NB4 (cell line): ENCODE measurements at places on chromosomes 5 and 9.

- peak; percentile 78 for DNase-seq
Measured at GRCh38 chr9:134559013-134559412, 82.6 kb upstream of the COL5A1 start.

DNA sequence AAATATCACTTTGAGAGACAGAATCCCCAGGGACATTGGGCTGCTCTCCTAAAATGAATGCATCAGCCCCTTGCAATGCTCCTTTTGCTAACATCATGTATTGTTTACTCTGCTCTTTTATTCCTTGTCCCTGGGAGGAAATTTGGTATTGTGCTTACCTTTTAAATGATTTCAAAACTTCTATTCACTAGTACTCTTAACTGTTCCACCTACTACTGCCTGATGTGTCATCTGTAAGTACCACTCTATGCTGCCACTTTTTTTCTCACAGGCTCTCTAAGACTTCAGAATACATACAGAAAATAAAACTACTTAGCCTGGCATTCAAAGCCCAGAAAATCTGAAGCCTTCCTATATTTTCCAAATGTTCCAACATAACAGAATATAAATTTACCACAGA is 667.2 kb downstream of the BRINP1 start:
- DNase-seq, result no peak

DNA sequence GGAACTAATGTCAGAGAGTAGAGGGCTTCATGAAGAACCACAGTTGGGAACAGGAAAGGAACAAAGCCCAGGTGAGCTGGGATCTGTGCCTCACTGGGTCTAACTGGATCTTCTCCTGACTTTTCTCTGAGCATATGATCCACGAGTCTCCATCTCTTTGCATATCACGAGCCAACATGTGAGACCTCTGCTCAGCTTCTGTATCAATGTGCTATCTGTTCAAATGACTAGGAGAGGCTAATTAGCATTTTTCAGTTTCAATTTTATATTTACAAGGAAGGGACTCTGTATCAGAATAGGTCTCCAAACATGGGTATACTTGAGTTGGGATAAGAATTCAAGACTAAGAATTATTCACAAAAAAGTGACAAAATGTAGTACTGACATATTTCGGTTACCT is 73.8 kb upstream of the SGCD start:
- no peak for DNase-seq

GRCh38 chr5:10467281-10468198 is 25.9 kb downstream of the ROPN1L start:
- DNase-seq, result no peak

- no peak for DNase-seq
Measured at GRCh38 chr5:4027088-4027734, 431.6 kb downstream of the IRX1 start.

DNA sequence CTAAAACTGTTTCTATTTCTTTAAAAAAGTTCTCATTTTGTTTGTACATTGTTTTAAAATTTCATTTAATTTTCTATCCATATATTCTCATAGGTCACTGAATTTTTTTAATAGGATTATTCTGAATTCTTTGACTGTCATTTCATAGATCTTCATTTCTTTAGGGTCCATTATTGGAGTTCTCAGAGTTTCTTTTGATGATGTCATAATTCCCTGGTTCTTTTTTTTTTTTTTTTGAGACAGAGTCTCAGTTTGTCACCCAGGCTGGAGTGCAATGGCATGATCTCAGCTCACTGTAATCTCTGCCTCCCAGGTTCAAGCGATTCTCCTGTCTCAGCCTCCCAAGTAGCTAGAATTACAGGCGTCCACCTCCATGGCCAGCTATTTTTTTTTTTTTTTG is 89.9 kb downstream of the DMRT2 start:
- no peak for DNase-seq

DNA sequence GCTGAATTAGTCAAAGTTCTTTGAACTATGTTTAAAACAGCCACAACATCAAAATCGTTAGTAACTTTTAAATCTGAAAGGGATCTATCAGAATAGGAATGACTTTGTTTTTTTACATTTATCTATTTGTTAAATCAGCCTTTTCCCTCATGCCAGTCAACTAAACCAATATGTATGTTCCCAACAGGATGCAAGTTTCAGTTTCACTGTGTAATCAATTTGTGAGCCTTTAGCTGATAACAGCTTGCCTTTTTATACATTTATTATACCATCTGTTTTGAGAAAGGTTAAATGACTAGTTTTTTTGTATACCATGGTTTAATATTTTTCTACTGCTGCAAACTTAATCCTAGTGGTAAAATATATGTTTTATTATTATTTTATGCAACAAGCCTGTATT is 8.9 kb downstream of the TMED7 start:
- DNase-seq, result no peak

DNA sequence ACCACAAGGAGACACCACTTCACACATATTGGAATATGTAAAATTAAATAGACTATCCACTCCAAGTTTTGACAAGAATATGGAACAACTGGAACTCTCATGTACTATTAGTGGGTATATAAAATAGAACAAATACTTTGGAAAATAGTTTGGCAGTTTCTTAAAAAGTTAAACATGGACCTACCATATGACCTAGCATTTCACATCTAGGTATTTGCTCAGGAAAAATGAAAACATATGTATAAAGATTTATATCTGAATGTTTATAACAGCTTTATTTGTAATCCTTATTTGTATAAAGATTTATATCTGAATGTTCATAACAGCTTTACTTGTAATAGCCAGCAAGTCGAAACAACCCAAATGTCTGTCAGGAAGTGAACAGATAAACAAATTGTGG is 49.2 kb downstream of the ERP44 start:
- no peak for DNase-seq

DNA sequence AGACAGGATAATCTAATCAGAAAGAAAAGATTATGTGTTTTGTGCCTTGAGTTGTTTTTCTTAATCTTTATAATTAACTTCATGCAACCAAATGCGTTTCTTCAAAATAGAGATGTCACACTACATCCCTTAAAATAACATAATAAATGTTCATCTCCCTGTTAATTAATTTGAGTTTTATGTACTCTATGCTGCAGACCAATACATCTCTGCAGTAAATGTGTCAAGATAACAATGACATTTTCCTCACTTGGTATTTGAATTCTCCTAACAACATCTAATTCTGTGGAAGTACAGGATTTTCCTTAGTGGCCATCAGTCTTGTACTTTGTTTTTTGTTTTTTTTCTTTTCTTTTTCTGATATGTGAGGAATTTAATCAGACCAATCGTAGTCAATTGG is 279.2 kb upstream of the TYRP1 start:
- DNase-seq, result no peak

- no peak for DNase-seq
Measured at GRCh38 chr9:83280268-83280667, 217.3 kb upstream of the RASEF start.

DNA sequence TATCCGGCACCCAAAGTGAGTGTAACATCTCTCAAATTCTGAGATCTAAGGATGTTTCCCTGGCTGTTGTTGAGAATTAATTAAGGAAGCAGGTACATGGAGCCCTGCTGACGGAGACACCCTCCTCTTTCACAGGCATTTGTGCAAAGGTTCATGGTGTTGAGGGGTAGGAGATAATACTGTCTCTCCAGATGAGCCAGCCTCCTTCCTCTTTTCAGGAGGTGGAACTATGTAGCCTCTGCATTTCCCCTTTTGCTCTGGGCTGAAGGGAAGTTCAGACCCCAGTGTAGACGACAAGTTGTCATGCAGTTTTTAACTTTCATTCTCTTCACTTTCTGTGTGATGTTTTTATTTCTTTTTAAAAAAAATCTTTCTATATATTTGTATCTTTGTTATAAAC is 107.5 kb downstream of the GALNT10 start:
- DNase-seq, result peak; percentile 56

- DNase-seq, result peak; percentile 16
Measured at GRCh38 chr9:28841775-28842174, 1268.5 kb upstream of the C9orf72 start.

GRCh38 chr5:96807075-96807654 is 580 bp downstream of the ERAP1 start:
- peak; percentile 72 for DNase-seq

GRCh38 chr5:6775571-6775970 is 62.3 kb downstream of the TENT4A start:
- no peak for DNase-seq

DNA sequence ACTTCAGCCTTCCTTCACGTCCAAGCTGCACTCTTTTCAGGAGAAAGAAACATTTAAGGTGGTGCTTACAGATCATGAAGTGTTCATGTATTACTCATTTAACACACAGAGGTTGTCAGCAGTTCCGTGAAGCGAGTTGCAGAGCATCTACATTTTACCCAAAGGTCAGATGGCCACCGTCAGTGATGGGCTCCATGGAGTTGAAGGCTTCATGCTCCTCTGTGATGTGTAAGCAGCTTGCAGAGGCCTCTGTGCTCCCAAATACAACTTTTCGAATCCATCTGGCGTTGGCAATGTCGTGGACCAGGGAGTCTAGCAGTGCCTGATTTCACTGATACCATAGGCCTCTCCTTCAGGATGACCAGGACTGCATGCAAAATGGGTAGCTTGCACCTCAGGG is 53.7 kb upstream of the DMRT3 start:
- DNase-seq, result no peak

DNA sequence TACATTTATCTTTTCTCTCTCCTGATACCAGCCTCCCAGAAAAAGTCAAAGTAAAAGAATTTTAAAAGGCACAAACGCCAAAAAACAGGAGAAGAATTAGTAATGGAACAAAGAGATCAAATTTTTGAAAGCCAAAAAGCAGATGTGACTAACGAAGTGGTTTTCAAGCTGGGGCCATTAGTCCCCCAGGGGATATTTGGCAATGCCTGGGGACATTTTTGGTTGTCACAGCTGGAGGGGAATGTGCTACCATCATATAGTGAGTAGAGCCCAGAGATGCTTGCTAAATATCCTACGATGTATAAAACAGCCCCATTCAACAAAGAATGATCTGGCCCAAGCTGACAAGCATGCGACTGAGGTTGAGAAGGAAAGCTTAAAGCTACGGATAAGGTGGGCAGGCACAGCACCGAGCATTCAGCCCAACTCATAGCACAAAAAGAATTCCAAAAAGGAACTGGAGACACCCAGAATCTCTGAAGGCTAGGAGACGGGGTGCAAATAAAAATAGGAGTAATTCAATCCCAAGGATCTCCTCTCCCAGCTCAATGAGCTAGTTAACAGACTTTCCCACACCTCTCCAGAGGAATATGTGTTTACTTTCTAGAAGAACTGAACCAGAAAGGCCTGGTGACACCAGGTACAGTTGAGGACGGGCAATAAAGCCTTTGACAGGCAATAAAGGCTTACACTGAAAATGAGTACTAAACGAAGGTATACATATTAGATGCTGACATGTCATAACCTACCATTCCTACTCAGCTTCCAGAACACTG is 269.0 kb downstream of the DENND1A start:
- peak; percentile 89 for DNase-seq

DNA sequence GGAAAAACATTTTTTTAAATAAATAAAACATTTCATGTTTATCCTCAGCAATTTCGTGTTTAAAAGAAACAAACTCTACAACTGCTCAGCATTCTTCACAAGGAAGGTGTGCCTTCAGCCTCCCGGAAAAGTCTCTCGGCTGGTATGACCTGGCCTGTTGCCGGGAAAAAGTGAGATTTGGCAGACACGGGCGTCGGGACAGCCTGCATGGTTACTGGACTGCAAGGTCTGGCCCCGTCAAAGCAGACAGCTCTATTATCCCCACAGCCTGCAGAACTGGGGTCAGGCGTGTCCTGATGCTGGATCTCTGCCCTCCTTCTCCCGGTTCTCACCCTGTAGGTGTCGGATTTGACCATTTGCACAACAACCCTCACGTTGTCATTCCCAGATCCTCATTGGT is 120.3 kb upstream of the SPATA31C2 start:
- DNase-seq, result no peak

DNA sequence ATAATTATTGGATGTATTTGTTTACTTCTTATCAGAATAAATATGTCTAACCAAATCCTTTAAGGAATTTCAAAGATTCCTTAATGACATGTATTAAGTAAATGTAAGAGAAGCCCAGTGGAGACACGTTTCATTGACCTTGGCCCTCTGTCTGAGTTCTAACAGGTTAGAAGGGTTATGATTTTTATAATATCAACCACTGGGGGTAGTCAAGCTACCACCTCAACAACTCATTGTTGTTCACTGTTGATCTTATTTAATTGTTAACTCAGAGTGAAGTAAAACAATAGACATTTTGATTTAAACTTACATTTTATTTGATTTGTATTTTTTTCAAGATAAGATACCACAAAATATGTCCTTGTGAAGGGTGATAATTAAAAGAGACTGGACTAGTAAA is 499.2 kb upstream of the COX7C start:
- DNase-seq, result peak; percentile 1

DNA sequence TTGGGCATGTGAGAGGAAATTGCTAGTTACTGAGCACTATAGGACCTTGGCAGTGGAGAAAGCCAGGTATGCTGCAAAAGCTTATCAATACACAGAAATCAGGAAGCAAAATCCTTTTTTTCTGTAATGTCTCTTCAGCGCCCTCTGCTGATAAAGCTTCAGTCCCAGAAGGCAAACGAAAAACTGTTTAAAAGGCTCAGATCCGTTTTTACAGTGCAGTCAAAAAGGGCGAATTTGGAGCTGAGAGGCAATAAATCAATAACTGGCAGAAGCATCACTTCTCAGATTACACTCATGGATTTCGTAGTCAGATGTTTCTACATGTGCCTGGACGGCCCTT is 1.1 kb upstream of the MAN2A1 start:
- peak; percentile 76 for DNase-seq

GRCh38 chr5:141490271-141490670 is 1.4 kb downstream of the PCDHGC5 start:
- no peak for DNase-seq

DNA sequence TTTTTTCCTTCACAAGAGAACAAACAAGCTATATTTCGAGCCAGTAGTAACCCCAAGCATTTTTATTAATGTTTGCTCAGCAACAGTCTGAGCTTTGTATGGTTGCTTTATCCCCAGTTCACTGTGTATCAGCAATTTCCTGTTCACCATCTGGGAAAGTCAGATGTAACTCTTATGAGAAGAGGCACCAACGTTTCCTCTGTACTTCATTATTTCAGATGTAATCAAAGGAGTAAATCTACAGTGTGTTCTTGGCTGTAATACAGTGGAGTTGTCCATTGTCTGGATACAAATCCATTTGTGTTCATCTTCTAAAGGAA is 340.2 kb downstream of the ARRDC3 start:
- no peak for DNase-seq

DNA sequence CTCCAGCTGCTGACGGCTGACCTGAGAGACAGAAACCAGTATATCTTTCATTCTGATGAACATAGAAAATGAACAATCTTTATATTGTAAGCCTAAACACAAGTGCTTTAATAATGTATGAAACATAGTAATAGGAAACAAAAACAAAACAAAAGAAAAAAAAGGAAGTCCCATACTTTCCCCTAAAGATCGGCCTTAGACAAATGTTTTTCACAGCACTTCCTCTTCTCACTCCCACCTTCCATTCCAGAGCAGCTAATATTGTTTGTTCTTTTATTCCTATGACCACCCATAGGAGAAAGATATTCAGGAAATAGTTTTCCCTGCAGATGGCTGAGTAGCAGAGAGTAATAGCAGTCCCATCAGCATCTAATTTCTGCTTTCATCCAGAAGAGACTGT is 194.4 kb upstream of the SLC27A6 start:
- peak; percentile 15 for DNase-seq
